Stimulated activated CD8-positive, alpha-beta memory T cell treated with anti-CD3 and anti-CD28 coated beads, Interleukin-4, amount 100 ng/mL, for 1 hour (primary cell): ENCODE measurements at places on chromosomes 6 and 20.

DNA sequence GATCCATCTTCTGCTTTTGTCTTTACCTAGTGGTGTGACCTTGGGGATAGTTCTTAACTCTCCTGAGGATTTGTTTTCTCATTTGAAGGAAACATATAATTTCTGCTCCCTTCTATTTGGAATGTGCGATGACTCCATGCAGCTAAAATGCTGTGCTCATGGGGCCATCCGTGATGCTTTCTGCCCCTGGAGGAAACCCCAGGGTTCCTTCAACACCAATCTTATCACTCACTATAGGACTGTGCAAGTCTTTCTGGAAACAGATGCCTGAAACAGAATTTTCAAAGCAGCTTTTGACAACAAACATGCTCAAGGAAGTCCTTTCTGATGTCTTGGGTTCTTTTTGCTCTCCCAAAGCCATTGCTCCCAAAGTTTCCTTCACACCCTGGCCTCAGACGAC, 128.8 kb upstream of the GGTLC1 start:
- DNase-seq, result no peak

DNA sequence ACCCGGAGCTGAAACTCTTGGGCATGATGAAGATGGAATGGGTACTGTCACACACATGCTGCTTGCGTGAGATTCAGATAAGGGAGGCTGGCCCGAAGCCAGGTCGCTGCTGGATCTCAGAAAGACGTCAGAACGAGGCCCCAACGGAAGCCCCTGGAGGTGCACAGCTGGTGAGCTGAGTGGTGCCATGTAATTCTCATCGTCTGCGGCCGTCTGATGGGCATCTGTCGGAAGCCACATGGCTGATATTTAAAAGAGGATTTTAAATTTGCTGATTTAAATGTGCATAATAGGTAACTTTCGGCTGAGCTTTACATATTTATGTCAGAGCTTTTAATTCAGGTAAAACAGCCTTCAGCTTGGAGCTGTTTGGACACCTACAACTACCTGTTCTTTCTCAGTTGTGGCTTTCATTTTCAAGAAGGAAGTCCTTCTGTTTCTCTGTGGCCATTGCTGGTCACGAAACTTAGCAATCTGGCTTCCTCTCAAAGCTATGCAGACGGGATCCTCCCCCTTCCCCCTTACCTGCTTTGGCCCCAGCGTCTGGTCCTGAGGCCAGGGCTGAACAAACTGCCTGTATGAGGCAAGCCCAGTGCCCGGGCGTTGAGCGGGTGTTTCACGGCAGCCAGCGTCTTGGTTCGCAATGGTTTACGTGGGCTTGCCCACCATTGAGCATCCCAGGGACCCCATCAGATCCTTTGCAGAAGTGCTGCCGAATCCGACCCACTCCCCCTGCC, 9.2 kb downstream of the SLCO4A1 start:
- peak; percentile 60 for DNase-seq

DNA sequence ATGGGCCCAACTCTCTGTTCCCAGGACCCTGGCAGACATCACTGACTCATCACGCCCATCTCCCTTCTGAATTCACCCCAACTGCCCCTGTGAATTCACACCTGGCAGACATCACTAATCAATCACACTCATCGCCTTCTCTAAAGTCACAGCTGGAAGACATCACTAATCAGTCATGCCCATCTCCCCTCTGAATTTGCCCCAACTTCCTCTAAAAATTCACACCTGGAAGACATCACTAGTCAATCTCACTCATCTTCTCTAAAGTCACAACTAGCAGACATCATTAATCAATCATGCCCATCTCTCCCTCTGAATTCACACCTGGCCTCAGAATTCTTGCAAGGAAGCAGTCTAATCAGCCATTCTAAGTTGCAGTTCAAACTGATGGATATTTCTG, 111.1 kb downstream of the FOXA2 start:
- no peak for DNase-seq

GRCh38 chr6:3133515-3133914, 15.0 kb downstream of the BPHL start:
- DNase-seq, result no peak

DNA sequence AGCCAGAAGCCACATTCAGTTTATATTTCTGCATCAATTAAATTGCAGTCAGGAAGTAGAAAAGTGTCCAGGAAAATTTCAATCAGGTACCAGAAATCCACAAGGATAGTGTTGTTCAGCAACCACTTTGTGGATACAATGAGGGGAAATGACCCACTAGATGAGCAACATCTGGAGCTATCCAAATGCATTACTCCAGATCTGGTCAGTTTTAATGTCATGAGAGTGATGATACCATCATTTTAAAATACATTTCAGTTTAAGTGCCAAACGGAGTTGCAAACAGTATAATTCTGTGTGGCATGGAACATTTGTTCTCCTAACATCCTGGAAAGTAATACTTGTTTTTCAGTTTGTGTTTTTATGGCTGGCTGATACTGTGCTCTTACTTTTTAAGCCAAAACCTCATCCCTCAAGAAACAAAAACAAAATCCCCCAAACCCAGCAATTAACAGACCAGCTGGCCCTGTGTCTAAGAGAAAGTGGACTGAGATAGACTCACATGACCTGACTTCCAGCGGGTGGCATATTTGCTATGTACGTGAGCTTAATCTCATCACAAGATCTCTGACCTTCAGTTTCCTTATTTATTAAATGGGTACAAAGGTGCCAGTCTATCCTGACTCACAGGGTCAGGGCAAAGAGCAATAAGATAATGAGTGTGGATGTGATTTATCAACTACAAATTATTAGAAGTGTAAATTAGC, 58.8 kb upstream of the CNKSR3 start:
- DNase-seq, result no peak

- DNase-seq, result peak; percentile 96
These were observed at the start of gene PIM1 for GRCh38 chr6:37169496-37170272. Gene PIM1, plus strand, starts transcription at chr6:37170152. Its CDS starts 424 bp downstream, at chr6:37170576.

DNA sequence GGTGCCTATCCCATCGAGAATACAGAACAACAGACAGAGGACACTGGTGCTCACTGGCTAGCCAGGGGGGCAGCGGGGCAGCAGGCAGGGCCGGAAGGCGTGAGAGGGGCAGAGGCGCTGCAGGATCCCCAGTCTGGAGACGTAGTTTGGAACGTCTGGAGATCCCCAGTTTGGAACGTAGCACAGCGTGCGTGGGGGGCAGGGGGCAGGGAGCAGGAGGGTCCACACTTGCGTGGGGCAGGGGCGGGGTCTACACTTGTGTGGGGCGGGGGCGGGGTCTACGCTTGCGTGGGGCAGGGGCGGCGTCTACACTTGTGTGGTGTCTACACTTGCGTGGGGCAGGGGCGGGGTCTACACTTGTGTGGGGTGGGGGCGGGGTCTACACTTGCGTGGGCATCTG, 107.2 kb downstream of the DACT2 start:
- no peak for DNase-seq

DNA sequence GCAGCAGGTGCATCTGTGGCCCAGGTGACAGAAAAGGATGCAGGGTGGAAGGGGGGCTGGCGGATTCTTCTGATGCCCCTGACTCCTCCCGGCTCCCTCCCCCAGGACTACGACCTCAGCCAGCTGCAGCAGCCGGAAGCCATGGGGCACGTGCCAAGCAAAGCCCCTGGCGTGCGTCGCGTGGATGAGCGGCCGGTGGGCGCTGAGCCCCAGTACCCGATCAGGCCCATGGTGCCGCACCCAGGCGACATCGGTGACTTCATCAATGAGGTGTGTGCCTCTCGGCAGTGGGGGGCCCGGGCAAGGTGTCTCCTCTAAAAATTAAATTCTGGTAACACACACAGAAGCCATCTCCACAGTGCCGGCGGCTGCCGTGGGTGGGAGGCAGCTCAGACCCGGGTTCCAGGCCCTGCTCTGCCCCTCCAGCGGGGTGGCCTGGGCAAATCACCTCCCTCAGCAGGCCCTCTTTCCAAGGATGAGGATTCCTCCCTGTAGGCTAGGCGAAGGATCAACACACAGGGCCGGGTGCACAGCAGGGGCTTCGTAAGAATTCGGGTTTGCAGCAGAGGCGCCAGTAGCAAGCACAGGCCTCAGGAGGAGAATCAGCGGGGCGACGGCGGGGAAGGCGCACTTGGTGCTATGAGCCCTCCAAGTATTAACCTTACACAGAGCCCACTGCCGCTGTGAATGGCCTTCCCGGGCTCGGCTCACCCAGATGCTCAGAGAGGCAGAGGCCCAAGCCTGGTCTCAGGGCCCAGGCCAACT, 131.5 kb downstream of the TAF4 start:
- no peak for DNase-seq

- no peak for DNase-seq
These were observed 89.2 kb upstream of the ARID1B start for GRCh38 chr6:156687789-156688619.

DNA sequence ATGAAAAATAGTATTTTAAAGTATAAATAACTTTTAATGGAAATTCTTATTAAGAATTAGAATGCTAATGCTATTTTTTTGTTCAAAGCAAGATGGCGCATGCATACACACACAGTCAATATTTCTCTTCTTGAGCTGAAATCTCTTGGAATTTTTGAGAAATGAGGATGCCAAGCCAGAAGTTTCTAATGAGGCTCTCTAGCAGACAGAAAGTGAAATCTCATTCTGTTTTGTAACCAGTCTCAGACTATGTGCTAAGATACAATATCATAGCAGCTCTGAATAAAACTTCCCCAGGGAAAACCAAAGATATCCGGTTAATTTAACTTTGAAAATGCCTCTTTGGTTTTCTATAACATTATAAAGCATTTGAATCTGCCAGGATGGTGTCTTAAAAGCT, 97.2 kb upstream of the HDAC2 start:
- no peak for DNase-seq

DNA sequence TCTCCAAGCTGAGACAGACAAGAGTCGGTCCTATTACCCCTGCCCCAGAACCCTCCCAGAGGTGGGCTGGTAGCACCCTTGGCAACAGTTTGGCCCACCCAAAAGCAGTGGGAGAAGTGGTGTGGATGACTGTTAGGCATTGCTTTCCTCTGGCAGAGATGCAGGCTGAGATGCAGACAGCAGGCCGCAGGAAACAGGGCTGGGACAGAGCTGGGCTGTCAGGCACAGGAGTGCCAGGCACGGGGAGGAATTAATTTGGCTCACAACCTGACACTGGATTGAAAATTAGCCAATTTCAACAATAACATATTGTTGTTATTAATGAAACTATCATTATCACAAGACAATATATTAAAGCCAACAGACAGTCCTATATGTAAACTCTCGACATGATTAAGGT, 15.7 kb upstream of the SIRT5 start:
- DNase-seq, result no peak

DNA sequence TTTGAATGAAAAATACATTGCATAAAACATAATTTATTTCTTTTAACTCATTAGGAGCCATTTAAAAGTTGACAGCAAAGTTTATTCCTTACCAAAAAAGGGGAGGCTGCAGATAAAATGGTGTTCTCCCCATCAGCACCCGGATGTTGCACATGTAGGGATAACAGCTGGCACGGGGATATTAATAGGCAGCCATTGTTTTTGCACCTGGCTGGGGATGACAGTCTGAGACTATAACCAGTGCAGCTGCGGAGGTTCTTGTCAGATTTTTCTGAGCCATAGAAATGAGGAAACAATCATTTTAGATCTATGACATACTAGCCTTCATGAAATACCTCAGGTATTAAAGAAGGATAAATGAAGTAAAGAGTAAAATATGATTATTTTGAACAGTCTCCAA, 20.1 kb upstream of the HECA start:
- DNase-seq, result no peak

DNA sequence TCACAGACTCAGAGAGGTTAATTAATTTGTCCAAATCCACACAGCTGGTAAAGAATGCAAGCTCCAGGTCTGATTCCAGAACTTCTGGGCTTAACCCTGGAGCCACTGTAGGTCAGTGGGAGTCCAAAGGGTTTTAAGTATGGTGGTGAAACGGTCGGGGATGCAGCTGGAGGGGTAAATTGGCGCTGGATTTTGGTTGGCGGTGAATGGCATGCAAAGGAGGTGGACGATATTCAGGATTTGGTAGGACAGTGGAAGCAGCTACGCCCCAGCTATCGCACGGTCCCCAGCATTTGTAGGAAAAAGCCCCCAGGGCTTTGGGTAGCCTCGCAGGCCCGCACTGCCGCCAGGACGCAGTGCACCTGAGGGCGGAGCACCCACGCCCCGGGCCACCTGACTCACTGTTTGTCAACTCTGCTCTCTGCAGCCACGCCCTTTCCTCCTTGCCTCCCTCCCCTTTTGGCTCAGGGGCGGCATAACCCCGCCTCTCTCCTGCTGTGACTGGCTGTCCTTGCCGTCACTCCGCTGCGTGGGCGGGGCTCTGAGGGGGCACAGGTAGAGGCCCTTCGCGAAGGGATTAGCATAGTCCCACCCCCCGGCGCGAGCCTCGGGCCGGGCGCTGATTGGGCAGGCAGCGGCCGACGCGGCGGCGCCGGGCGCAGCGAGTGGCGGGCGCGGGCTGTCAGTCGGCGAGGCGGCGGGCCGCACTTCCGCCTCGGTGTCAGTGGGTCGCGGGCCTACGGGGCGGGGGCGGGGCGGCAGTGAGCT, at the start of gene OSBPL2:
OSBPL2 (plus strand) TSS at position 721 of the 768 bp plus-strand sequence. CDS start 17,664 bp downstream, outside the sequence.
- peak; percentile 100 for DNase-seq
